ENCODE measurements at places on chromosomes 1 and 21.
A peak's percentile ranks its signal among the peaks of the same experiment; 100 is the strongest.

DNA sequence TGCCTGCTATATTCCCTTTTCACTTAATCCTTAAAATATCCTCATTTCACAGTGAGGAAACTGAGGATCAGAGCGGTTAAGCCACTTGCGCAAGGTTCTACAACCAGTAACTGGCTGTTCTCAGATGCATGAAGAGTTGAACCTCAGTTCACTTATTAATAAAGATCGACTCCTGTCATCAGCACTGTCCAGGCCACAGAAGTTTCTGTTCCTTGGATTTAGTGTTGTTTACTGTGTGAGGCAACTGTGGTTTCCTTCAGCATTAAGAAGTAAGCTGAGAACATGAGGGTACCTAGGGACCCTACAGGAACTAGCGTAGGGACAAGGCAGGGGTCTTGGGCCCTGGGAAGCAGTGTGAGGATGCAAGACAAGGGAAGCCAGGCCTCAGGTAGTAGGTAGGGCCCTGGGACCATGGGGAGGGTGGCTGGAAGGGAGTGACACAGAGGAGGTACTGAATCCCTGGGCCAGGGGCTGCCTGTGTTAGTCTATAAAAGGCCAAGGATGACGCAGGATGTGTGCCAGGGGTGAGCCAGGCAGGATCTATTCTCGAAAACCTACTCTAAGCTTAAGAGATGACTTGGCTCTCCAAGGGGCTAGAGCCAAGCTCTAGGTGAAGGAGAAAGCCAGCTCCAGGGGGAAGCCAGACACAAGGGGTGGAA lies 181.2 kb upstream of the CSF3R start:
- DNase-seq: no peak

DNA sequence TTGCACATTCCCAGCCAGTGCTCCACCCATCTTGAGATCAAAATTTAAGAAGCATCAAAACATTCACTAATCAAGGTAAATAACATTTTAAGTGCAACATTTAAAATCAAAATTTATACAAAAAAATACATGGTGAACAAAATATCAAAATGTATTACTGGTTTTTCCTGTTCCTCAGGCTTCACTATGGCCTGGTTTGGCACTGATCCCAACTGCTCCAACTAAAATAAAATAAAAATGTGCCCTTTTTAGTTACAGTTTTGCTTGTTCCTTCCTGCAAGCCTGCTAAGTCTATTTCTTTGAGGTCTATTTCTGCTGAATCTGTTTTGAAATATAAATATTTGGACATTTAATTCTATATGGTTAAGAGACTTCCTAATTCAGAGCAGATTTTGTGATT lies 54.9 kb downstream of the ADAMTS1 start:
- no peak for DNase-seq

DNA sequence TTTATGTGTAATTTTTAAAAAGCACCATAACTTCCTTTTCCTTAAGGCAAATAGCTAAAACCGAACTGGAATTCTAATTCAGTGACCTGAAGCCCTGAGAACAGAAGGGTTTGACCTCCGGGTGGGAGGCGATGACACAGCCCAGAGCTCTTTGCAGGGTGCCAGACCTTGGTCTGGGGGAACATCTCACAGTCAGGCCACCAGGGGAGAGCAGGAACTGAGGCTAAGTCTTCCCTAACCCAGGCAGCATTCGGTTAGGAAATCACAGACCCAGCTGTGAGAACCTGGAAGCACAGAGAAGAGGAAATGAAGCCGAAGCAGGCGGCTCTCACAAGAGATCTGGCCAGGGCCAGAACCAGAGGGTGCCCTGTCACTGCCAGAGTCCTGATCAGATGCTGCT lies 444.8 kb downstream of the TTLL7 start:
- DNase-seq: no peak

DNA sequence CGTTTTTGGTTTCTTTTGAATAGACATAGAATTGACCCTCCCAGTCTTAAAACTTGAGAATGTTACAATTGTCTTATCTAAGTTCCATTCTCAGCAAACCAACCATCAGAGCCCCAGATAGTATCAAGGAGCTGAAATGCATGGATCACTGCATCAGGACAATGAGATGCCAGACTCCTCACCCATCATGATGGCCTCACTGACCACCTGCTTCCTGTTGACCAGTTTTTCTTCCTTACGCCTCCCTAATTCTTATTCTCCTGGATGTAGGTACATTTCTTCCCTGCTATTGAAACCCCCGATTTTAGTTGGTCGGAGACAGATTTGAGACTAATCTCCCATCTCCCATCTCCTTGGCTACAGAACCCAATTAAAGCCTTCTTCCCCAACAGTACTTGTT lies 17.7 kb downstream of the MATN1 start:
- no peak for DNase-seq

- DNase-seq: peak; percentile 64
Observed at GRCh38 chr1:116514708-116515525, 55.9 kb downstream of the CD58 start.

GRCh38 chr1:119791377-119791776 lies 19.9 kb downstream of the REG4 start:
- DNase-seq: no peak

DNA sequence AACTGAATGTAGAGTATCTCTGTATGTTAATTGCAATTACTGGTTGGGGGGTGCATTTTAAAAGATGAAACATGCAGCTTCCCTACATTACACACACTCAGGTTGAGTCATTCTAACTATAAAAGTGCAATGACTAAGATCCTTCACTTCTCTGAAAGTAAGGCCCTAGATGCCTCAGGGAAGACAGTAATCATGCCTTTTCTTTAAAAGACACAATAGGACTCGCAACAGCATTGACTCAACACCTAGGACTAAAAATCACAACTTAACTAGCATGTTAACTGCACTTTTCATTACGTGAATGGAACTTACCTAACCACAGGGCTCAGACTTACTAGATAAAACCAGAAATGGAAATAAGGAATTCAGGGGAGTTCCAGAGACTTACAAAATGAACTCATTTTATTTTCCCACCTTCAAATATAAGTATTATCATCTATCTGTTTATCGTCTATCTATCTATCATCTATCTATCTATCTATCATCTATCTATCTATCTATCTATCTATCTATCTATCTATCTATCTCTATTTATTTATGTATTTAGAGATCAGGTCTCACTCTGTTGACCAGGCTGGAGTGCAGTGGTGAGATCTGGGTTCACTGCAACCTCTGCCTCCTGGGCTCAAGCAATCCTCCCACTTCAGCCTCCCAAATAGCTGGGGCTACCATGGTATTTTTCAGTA lies 47.8 kb downstream of the CHML start:
- no peak for DNase-seq

DNA sequence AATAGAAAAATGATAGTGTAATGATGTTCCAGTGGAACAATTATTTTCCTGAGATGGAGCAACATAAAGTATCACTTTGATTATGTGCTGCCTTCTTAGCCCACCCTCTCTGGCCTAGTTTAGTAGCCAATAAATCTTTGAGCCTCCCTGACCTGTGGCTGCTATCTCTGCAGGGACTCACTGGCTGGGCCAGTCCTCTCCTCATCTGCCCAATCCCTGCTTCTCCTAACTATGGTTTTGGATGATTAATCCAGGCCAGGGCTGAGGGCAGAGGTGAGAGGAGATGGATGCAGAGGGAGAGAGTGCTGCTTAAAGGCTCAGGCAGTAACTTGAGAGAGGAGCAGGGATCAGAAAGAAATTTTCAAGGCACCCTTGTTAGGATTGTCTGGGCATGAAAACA lies 89.0 kb upstream of the CD34 start:
- DNase-seq: no peak

- peak; percentile 83 for DNase-seq
Observed at GRCh38 chr1:235883261-235883927, 16.7 kb upstream of the LYST start.

Measured in femur (tissue), 1 donor.